DMS 273 treated with DMSO at 0.1 percent for 48 hours (cell line): ENCODE measurements at places on chromosomes 7 and 10.

DNA sequence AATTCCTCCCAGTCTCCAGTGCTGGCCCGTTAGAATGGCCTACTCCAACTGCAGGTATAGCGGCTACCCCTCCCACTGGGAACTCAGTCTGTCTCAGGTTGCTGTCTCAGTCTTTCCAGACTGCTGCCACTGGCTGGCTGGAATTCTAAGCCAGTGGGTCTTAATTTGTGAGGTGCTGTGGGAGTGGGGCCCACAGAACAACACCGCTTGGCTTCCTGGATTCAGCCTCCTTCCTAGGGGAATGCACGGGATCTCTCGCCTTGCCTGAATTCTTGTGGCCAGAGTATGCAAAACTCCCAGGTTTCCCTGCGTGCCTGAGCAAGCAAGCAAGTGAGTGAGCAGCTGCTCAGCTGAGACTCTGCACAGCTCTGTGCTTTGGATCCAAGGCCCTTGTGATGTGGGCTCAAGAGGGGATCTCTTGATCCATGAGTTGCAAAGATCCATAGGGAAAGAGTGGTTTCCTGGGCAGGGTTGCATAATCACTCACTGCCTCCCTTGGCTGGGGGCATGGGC is 41.5 kb upstream of the GPR141 start:
- no peak for DNase-seq

GRCh38 chr10:115572740-115573455 is 479.7 kb downstream of the ATRNL1 start:
- no peak for DNase-seq

- no peak for DNase-seq
These were observed 167.5 kb downstream of the ARHGAP12 start for GRCh38 chr10:31761156-31761555.

- no peak for DNase-seq
These were observed 29.8 kb upstream of the FGFR2 start for GRCh38 chr10:121627876-121628581.

GRCh38 chr10:97600616-97601015 is 11.1 kb downstream of the C10orf62 start:
- DNase-seq: no peak

- no peak for DNase-seq
These were observed 224.6 kb downstream of the PHTF2 start for GRCh38 chr7:78023191-78023590.

GRCh38 chr10:35643151-35644049 is 1.3 kb upstream of the FZD8 start:
- peak; percentile 38 for DNase-seq

DNA sequence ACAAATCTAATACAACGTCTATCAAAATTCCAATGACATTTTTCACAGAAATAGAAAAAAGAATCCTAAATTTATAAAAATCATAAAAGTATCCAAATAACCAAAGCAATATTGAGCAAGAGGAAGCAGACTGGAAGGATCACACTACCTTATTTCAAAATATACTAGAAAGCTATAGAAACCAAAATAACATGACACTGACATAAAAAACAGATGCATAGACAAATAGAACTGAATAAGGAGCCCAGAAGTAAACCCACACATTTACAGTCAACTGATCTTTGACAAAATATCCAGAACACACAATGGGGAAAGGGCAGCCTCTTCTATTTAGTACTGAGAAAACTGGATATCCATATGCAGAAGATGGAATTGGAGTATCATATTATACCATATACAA is 217.5 kb downstream of the MACC1 start:
- no peak for DNase-seq

- DNase-seq: no peak
These were observed 79.2 kb upstream of the PTPRZ1 start for GRCh38 chr7:121793716-121794115.

GRCh38 chr10:22542773-22543172 is 171.6 kb downstream of the PIP4K2A start:
- no peak for DNase-seq

GRCh38 chr10:818526-819220 is 112.8 kb downstream of the LARP4B start:
- DNase-seq: no peak

DNA sequence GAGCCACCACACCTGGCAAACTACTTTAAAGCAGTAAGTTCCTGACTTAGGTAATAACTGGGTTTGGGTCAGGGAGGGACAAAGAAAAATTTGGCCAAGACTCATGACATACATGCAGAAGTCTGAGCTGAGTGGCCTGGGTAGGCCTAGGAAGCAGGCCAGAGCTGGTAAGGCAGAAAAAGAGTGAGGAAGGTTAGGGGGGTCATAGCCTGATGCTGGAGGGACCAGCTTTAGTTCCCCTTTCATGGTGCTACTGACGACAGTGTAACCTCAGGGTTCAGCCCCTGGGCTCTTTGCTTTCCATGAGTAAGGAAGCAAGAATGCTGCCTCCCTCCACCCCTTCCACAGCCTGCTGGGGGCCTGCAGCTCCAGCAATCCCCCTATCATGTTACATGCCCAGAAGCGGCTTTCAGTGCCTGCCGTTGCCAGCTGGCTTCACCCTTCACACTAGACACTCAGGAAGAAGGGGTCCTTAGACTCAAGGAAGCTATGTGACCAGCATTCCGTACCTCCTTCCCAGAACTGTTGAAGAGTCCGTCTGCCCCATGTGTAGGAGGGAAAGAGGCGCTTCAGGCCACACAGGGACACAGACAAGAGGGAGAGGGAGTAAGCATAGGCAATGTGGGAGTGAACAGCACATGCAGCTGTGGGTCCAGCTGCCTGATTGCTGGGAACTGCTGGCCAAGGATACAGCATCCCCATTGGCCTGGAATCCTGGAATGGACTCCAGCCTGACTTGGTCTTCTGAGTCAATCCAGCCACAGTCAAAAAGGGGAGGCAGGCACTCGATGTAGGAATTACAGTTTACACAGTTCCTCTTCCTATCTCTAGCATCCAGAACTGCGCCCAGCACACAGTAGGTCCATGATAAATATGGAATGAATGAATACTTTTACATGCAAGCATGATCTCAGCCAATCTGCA is 4.1 kb upstream of the PLAU start:
- DNase-seq: no peak

GRCh38 chr10:61778137-61778536 is 115.4 kb downstream of the CABCOCO1 start:
- DNase-seq: no peak

DNA sequence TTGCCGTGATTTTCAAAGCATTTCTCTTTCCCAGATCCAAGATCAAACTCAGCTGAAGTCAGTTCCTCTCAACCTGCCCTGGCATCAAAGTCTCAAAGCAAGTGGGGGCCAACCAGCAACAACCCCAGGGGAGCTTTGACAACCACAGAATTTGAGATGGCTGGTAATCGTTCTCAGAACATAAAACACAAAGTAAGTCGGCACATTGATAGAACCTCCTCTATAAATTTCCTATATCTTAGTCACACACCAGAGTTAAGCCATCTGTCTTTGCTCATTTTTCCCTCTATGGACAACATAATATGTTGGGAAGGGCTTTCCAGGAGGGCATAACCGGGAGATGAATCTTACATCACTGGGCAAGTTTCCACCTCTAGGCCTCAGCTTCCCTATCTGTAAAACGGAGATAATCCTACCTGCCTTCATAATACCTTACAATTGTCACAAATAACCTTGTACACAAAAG is 1.2 kb upstream of the DNAJC9 start:
- DNase-seq: no peak

- DNase-seq: no peak
These were observed 473.8 kb downstream of the KCNMA1 start for GRCh38 chr10:77163670-77164348.

GRCh38 chr7:53947732-53948131 is 594.4 kb upstream of the VSTM2A start:
- DNase-seq: no peak

DNA sequence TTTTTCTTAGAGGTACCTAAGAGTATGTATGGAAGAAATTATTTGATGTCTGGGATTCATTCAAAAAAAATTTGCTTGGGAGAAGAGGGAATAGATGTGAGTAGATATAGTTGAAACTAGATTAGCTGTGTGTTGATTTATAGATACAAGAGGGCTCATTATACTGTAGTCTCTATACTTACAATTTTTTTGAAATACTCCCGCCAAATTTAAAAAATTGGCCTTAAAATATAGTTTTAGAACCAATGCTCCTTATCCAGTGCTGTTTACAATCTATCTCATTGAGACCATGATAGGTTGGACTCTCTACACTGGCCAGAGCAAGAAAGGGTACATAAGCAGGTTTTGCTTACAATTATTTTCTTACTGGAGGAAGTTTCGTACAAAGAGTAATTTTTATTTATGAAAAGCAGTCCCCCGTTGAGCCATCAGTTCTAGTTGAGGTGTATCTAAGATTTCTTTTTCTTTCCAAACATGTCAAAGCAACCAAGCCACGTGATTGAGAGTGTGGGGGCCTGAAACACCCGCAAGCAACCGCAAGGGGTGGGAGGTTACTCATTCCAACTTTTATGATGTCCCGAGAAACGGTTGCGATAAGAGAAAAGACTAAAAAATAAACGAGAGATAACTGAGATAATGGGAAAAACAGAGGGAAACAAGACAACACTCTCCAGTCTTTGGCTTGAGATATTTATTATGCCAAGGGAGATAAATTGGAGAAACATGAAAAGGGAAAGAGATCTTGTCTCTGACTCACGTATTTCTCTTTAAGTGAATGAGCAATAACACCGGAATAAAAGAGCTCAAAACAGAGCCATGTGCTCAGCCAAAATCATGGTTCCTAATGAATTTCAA is 729.2 kb downstream of the LRMDA start:
- DNase-seq: no peak

GRCh38 chr7:34357068-34357467 is 300.9 kb upstream of the NPSR1 start:
- DNase-seq: no peak

DNA sequence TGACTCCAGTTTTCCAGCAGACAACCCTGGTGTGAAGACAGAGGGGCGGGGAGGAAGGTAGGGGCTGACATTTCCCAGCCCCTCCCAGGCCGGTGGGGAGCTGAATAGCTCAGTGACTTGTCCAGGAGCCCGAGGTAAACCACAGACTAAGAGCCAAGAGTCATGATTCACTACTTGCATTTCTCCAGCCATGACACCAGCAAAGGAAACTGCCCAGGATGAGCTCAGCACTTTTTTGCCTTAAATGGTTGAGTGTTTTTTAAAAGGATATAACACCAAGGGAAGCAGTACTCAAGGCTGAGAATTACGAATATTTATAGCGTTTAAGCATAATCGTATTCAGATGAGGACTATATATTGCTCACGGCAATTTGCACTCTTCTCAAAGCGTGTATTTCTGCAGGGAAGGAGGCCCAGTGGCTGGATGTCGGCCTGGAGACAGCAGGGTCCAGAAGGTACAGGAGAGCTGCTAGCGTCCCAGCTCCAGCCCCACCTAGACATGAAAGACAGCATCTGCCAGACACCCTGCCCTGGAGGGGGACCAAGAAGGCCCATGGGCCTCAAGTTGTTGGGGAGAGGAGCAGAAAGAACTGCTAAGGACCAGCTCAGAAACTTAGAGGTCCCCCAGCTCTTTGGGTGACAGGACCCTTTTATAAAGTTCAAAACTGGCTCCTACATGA is 141.4 kb downstream of the GRID1 start:
- no peak for DNase-seq

GRCh38 chr7:85554236-85555178 is 367.7 kb upstream of the SEMA3D start:
- DNase-seq: peak; percentile 22

- DNase-seq: no peak
These were observed 123.6 kb upstream of the SFMBT2 start for GRCh38 chr10:7534480-7534852.

- no peak for DNase-seq
These were observed 109.3 kb downstream of the PRPF18 start for GRCh38 chr10:13696071-13696470.

DNA sequence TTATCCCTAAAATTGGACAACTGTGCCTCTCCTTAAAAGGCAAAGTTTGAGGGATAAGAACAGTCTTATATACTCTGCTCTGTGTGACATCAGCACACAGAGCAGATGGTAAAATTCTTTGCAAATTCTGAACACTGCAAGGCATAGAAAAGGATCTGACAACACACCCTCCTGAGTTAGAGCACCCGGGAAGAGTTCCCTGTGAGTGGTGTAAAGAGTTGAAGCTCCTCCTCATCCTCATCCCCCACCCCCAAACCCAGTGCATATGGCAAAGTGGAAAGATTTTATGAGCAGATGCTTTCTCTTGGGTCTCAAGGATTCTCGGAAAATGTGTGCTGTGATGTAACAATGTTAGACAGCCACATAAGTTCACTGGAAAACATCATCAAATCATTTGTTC is 40.0 kb upstream of the DGKI start:
- no peak for DNase-seq

DNA sequence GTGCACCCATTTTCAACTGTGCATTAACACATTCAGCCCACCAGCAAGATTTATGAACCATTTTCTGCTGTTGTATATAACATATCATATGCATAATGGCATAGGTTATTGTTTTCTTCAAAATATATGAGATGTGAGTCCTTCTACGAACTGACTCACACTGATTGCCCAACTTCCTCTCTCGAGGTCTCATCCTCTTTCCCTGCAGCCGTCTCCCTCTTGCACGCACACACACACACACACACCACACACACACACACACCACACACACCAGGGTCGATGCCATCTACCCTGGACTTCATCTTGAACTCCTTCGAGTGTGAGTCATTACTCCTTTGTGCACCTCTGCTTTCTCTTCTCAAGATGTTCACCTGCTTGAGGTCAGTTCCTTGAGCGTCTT is 36.7 kb downstream of the EGFR start:
- no peak for DNase-seq
